ENCODE measurements at places on chromosomes 2 and 18. TPM values are rescaled to one million over a fixed set of nuclear protein-coding genes. Genes with fewer than 3 reads are reported as not detected.

COLEC12 gene
- total RNA-seq: 13.2 TPM

DCDC2C gene
- total RNA-seq: not detected

FAM237A gene
- total RNA-seq: not detected

ALLC gene
- total RNA-seq: not detected

GALM gene
- total RNA-seq: 21.2 TPM

IL36RN gene
- total RNA-seq: not detected

CSRNP3 gene
- 1.9 TPM for total RNA-seq

VSNL1 gene
- total RNA-seq: 0.77 TPM

GAREM1 gene
- total RNA-seq: 2.4 TPM

SRD5A2 gene
- not detected for total RNA-seq

IGFBP5 gene
- 731 TPM for total RNA-seq

SULT1C4 gene
- not detected for total RNA-seq

DNAH6 gene
- 0.12 TPM for total RNA-seq

PID1 gene
- 5.7 TPM for total RNA-seq

KIAA2012 gene
- not detected for total RNA-seq

CTLA4 gene
- total RNA-seq: not detected

SPATA3 gene
- not detected for total RNA-seq

REG3A gene
- not detected for total RNA-seq

ABCG5 gene
- total RNA-seq: not detected

CHRNG gene
- not detected for total RNA-seq

MYO7B gene
- under 0.01 TPM for total RNA-seq

SMAD2 gene
- 112 TPM for total RNA-seq

LHCGR gene
- not detected for total RNA-seq

ASPRV1 gene
- 0.11 TPM for total RNA-seq

ABCB11 gene
- total RNA-seq: not detected

ERICH2 gene
- total RNA-seq: 0.33 TPM

TMEM37 gene
- total RNA-seq: not detected

OLA1 gene
- 103 TPM for total RNA-seq

FSHR gene
- total RNA-seq: not detected

CAVIN2 gene
- 1.2 TPM for total RNA-seq

LAMA3 gene
- 30.5 TPM for total RNA-seq

NCOA1 gene
- total RNA-seq: 9.8 TPM

GAL3ST2 gene
- total RNA-seq: 0.44 TPM
